ENCODE measurements at places on chromosomes 1 and 21.

DNA sequence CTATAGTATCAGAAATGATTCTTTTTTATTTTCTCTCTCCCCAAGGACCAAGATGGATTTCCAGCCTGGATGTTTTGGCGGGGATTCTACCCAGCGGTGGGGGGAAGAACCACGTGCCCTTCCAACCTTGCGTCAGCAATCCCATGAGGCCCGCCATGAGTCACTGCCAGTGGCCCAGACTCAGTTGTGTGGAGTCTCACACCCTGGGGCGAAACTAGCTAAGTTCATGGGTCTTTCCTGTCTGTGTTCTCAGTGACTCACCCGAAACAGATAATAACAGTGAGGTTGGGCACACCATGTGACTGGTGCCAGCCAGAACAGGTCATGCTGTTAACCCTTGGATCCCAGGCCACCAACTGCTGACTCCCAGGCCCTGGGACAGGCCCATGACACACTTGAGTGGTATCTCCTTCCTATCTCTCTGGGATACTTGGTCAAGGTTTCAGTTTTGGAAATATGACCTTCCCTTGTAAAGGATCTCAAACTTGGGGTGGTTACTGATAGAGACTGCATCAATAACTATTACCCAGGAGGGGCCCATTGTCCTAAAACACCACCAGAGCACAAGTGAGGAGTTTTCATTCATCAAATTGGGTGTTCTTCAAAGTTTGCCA, 98.0 kb upstream of the DUSP10 start:
- DNase-seq = peak; percentile 87

DNA sequence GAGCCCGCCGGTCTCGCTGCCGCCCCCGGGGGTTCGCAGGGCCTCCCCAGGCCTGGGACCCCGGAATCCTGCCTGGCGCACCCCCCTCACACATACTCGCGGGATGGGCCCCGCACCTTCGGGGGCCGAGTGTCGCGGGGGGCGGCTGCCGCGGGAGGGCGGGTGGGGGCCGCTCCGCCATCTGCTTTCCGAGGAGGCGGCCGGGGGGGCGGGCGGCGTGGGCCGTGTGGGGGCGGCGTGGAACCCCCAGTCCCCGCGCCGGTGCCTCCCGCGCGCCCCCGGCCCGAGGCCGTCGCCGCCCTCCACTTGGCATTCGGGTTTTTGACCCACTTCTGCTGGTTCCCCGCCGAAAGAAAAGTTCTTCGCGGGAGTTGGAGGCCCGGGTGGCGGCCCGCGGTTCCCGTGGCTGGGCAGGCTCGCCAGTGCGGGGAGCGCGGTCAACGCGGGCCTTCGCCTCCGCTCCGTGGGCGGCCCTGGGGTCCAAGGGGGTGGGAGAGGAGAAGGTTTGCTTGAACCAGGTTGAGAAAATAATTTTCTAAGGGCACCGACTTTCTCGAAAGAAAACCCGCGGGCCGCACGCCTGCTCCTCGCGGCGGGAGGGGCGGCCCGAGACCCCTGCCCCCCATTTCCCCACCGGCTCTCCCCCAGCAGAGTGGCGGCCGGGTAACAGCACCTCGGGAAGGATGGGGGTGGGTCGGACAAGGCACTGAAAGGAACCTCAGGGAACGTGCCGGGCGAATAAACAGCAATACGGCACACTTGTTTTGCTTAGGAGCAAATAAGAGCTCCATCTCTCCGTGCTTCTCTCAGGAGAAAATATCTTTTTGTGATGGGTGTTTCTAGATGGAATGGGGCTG, 1.6 kb downstream of the PHF13 start:
- no peak for DNase-seq

DNA sequence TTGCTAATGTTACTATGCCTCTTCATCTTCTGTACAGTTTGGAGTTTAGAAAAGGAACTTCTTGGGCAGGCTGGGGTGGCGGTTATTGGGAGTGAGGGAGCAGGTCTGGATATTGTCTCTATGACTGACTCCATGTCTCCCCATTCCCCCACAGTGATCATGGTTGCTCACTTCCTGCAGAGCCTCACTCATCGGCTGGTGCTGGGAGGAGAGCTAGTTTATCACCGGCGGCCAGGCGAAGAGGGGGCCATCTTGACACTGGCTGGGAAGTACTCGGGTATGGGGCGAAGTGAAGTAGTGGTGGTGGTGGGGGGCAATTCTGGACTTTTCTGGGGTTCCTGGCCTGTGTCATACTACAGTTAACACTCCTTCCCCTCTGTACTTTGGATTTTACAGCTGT, 2.2 kb downstream of the TOMM40L start:
- no peak for DNase-seq

- no peak for DNase-seq
Measured at GRCh38 chr21:45319461-45320211, 31.9 kb upstream of the POFUT2 start.

DNA sequence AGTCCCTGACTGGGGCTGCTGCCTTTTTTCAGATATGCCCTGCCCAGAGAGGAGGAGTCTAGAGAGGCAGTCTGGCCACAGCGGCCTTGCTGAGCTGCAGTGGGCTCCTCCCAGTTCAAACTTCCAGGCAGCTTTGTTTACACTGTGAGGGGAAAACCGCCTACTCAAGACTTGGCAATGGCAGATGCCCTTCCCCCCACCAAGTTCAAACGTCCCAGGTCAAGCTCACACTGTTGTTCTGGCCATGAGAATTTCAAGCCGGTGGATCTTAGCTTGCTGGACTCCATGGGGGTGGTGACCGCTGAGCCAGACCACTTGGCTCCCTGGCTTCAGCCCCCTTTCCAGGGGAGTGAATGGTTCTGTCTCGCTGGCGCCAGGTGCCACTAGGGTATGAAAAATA, 18.3 kb upstream of the C1orf53 start:
- DNase-seq = no peak

- DNase-seq = no peak
Measured at GRCh38 chr1:99650030-99650429, 4.1 kb downstream of the PALMD start.

GRCh38 chr1:170521818-170522217, 10.1 kb upstream of the GORAB start:
- no peak for DNase-seq

DNA sequence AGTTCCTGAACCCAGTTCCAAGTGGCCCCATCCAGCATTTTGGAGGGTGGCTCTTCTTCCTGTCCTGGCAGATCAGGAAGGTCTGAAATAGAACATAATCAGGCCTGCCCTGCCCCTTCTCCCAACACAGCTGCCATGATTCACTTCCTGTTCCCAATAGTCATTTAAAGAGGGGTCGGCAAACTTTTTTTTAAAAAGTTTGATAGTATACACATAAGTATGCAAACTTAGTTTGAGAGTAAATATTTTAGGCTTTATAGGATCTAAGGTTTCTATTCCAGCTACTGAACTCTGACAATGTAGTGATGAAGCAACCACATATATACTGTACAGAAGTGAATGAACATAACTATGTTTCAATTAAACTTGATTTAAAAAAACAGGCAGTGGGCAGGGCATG, 66.4 kb downstream of the LUZP1 start:
- peak; percentile 18 for DNase-seq

GRCh38 chr1:91745640-91746373, 140.1 kb downstream of the TGFBR3 start:
- no peak for DNase-seq

DNA sequence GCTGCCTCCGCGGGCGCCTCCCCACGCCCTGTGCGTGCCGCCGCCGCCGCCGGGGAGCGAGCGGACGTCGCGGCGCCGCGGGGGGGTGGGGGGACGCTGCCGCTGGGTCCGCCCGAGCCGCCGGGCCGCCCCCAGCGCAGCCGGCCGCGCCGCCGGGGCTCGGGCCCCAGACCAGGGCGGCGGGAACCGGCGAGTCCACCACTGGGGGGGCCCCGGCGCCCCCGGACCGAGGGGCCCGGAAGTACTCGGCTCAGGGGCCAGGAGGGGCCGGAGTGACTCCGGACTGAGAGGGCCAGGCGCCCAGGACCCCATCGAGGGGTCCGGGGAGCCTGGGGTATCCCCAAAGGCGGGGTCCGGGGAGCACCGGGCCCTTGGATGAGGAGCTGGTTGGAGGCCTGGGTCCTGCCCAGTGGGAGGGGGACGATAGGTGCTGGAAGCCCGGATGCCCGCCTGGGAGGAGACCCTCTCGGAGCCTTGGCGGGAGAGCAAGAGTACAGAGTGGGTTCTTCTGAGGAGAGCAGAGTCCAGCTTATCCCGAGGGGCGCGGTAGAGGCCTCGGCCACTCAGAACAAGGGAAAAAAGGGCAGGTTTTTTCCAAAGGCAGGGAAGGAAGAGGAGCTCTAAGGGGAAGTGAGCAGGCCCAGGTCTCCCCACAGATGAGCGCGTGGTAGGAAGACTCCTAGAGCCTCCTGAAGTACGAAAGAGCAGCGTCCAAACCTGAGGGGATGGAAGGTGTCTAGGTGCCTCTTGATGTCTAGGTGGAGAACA, 556 bp downstream of the GMEB1 start:
- DNase-seq = peak; percentile 42

GRCh38 chr1:42141978-42142377, 11.2 kb upstream of the GUCA2B start:
- DNase-seq = no peak

DNA sequence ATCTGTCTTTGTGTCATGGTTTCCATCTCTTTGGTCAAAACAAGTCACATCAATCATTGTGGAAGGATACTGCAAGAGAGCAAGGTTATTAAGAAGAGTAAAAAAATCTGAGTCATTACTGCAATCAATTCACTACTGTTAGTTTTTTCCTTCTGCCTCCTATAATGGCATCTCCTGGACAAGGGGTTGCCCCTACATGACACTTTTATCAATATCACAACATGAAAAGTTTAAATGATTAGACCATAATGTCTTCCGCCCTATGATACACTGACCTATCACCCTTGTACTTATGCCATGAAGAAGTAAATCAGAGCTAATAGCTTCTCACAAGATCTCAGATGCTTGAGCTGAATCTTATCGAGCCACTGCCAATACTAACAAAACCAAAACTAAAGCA, 223.9 kb downstream of the KCNK2 start:
- DNase-seq = no peak

- DNase-seq = no peak
Measured at GRCh38 chr1:185532856-185533255, 201.3 kb upstream of the HMCN1 start.

DNA sequence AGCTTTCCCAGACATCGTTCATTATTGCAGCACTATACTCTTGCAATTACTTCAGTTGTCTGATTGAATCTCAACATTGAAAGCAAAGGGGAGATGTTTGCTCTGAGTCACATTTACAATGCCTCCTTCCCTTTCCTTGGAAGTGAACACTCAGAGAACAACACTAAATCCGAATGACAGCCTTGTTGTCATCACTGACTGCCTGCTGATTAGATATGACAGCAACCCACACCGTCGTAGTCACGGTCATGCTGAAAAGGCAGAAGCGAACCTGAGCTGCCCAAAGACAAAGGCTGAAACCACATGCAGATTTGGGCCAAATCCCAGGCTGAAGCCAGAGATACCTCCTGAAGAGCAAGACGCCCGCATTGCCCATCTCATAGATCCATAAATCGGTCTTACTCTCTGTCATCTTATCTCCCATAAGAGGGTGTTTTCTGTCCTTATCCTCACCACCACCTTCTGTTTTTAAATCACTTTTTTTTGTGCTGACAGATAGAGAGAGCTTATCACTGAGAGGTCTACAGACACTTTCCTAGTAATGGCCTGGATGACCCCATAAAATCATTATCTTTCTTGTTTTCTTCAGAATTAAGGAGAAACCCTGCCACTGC, 47.5 kb downstream of the TMCO4 start:
- no peak for DNase-seq

DNA sequence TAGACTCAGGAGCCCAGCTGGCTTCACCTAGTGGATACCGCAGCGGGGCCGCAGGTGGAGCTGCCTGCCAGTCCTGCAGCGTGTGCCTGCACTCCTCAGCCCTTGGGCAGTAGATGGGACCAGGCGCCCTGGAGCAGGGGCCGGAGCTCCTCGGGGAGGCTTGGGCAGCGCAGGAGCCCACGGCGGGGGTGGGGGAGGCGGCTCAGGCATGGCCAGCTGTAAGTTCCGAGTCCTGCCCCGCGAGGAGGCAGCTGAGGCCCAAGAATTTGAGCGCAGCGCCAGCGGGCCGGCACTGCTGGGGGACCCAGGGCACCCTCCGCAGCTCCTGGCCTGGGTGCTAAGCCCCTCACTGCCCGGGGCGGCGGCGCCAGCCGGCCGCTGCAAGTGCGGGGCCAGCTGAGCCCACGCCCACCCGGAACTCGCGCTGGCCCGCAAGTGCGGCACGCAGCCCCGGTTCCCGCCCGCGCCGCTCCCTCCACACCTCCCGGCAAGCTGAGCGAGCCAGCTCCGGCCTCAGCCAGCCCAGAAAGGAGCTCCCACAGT, 30.9 kb downstream of the UTP25 start:
- no peak for DNase-seq

GRCh38 chr1:111737216-111738132, 1.7 kb downstream of the INKA2 start:
- DNase-seq = no peak

- peak; percentile 22 for DNase-seq
Measured at GRCh38 chr1:43978551-43979260, at the start of gene B4GALT2. Gene B4GALT2 (plus strand): TSS chr1:43979210. CDS start chr1:43981161, 1,951 bp downstream.

DNA sequence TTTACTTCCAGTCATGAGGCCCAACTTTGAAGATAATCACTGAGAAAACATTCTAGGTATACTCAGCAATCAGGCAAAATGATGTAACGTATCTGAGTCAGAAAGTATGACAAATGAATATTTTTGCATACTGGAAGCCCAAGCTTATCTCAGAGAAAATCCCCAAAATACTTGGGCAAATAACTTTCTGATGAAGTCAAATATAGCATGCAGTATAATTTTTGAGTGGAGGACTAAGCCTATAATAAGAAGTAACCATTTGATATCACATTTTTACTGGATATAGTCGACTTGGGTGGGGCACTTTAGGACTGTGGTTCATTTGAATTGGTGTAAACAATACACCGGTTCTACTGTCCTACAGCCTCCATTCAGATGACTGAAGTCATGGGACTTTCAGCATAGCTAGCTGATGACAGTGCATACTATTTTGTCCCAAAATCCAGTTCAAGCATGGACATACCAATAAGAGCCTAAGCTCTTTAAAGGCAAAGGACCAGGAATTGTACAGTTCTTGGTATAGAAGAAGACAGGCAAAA, 2.3 kb upstream of the GADD45A start:
- no peak for DNase-seq

GRCh38 chr1:112872551-112872962, 83.4 kb downstream of the SLC16A1 start:
- no peak for DNase-seq

GRCh38 chr1:46587069-46587468, 17.0 kb downstream of the MKNK1 start:
- no peak for DNase-seq

DNA sequence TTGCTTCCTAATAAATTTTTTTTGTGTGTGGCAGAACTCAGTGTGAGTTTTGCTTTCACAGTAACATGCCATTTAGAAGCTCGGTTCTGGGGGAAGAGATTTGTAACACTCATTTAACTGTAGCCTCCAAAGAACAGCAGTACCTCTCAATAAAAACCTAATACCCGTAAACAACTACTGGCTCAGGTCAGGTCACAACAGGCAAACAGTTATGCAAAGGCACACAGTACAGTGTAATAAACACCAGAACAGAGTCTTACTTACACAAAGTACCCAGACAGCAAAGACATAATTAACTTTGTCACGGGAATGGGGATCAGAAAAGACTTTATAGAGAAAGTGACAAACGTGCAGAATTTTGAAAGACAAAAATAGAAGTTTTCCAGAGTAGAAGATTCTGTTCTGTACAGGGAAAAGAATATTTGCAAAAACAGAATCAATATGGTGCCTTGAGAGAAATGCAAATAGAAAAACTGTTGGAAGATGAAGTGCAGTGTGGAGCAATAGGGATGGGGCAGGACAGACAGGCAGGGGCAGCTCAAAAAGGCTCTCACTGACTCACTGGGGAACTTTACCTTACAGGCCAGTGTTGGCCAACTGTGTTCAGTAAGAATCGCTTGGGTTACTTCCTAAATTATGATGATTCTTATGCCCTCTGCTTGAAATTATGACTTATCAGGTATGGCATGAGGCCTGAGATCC, 38.8 kb downstream of the EGLN1 start:
- no peak for DNase-seq
